ENCODE measurements at places on chromosomes 16 and 17.
A peak's percentile ranks its signal among the peaks of the same experiment; 100 is the strongest.

- DNase-seq, result no peak
Measured at GRCh38 chr17:35291802-35292201, 48.9 kb downstream of the SLFN5 start.

- no peak for DNase-seq
Measured at GRCh38 chr16:31277659-31278260, 18.0 kb downstream of the ITGAM start.

DNA sequence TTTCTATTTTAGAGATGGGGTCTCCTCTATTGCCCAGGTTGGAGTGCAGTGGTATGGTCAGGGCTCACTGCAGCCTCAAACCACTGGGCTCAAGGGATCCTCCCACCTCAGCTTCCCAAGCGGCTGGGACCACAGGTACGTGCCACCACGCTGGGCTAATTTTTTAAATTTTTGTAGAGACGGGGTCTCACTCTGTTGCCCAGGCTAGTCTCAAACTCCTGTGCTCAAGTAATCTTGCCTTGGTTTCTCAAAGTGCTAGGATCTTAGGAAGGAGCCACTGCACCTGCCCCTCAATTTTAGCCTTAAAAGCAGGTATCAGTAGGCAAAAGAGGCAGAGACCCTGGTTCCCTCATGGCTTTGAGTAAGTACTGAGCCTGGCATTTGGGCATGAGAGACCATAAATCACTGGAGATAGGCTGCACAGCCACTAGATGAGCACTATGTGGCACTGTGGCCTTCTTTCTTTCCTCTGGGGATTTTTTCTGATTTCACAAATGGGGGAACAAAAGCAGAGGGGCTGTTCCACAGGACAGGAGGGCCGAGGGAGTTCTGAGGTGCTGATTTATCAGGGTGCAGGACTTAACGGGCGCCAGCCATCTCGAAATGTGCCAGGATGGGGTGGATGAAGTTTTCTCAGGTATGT is 82.2 kb downstream of the PLXDC1 start:
- DNase-seq, result peak; percentile 50

DNA sequence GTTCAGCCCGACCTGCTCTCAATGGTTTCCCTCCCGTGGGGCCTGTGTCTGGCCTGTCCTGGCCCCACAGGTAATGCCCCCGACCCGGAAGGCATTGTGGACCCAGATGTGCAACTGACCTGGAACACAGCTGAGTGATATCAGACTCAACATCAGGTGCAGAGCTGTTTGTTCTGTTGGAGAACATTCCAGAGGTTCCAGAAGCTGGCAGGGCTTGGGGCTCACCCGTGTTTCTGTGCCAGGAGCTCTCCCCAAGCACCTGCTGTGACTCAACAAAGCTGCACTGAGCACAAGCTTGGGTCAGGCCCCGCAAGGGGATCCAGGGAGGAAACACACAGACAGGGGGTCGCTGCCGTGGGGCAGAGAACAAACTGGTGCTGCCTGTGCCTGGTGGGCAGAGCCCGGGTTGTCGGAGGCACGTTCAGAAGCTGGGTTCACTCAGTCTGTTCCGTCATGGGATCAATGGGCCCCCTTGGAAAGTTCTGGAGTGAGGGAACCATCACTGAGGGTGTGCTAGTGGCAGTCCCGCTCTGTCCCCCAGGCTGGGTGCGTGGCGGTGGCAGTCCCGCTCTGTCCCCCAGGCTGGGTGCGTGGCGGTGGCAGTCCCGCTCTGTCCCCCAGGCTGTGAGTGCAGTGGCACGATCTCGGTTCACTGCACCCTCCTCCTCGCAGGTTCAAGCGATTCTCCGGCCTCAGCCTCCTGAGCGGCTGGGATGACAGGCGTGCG is 22.1 kb downstream of the HS3ST6 start:
- no peak for DNase-seq

- DNase-seq, result no peak
Measured at GRCh38 chr17:76082326-76083251, 3.6 kb downstream of the ZACN start.

- DNase-seq, result no peak
Measured at GRCh38 chr17:82664701-82665182, 16.5 kb upstream of the WDR45B start.

- DNase-seq, result no peak
Measured at GRCh38 chr16:3482659-3483241, 12.5 kb downstream of the C16orf90 start.

DNA sequence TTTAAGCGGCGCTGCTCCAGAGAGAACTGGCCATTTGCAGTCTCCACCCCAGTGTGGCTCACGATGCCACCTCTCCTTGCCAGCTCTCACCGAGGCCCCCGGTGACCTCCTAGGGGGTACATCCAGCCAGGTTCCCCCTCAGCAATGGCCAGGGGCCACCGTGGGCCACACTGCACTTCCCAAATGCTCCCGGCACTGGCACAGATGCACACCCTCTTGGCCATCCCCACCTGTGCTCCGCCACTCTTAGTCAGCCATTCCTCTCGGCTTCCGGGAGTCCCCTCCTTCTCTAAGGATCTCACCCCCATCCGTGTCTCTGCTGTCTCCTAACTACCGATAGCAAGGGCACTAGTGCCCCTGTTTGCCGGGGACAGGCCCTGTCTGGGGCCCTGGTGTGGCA is 25.8 kb downstream of the MLYCD start:
- no peak for DNase-seq

- DNase-seq, result no peak
Measured at GRCh38 chr17:14940938-14941265, 324.2 kb downstream of the PMP22 start.

- DNase-seq, result no peak
Measured at GRCh38 chr17:66451188-66452149, 149.1 kb downstream of the PRKCA start.

DNA sequence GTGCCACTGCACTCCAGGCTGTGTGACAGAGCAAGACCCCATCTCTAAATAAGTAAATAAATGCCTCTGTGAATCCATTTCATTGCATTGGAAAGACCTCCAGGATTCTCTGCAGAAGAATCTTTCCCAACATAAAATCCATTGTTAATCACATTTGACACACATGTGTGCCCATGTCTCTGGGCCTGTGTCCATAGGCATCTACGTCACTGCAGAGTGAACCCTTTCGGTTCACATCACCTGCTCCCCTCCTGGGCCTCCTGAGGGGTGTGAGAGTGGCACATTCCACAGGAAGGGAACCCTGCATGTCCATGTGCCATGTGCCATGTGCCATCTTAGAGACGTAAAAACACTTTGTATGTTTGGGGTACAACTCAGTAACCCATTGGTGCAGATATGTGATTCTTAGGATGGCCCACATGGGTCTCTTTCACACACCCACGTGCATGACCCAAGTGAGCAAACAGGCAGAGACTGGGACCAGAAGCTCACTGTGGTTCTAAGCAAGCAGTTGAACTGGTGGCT is 427.5 kb downstream of the MAF start:
- no peak for DNase-seq

All from MV-4-11 (cell line).